ENCODE measurements at places on chromosomes 7 and 10. TPM values are rescaled to one million over a fixed set of nuclear protein-coding genes. Genes with fewer than 3 reads are reported as not detected.

DNA sequence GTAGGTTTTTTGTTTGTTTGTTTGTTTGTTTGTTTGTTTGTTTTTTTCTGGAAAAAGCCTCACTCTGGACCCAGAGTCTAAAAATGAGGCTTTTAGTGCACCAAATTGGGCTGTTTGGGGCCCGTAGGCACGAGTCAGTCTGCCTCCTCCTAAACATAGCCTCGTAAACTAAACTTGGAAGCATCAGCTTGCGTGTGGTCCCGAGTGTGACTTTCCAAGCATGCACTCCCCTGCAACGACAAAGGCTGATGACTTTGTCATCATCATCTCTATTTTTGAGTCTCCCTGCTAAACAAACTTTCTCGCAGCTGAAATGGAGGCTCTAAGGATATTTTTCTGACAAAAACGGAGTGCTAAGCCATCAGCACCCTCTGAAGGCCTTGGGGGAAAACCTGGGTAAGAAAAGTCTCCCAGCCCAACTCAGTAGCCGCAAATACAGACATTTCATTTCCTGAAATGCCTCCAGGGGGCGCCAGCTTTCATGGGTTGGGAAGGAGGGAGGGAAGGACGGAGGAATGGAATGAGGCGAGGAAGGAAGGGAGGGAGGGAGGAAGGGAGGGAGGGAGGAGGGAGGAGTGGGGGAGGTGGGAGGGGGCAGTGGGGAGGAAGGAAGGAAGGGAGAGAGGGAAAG lies 245.9 kb downstream of the KCNMA1 start:
- peak; percentile 60 for DNase-seq

Gene CLDN4
- 0.30 TPM for total RNA-seq

GRCh38 chr10:97031459-97031858 lies 154.3 kb downstream of the SLIT1 start:
- no peak for DNase-seq

GRCh38 chr7:88218836-88219605 lies 817 bp downstream of the SRI start:
- peak; percentile 44 for DNase-seq

DNA sequence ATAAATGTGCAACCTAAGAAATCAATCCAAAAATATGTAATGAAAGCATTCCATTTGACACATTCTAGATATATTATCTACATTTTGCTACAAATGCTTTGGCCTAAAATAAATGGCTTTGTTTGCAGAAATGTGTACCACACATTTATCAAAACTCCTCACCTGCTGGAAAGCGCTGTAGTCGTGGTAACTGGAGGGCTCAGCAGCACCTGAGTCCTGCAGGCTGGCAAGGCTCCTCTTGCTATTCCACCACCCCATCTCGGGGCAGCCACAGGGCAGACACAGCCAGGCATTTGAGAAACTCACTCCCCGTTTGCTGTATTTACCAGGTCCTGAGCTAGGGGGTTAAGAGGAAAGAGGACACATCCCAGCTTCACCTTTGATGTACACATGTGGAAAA lies 68.1 kb upstream of the TOMM7 start:
- DNase-seq, result no peak

DNA sequence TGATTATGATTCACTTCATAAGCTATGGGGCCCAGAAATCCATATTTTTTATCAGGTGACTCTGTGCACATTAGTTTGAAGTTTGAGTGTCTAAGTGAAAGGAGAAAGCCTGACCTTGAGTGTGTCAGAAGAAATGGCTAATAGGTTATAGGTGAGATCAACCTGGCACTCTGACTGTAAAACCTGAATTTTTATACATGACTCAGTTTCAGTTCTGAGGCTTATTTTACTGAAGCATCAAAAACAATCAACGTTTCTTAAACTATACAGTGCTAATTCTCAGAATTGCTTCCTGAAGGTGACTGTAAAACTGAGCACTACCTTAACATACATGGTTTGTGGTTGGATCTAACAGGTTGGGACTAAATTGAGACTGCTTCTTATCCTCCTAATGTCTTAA lies 159.4 kb upstream of the AHR start:
- no peak for DNase-seq

Gene DGKI
- 2.6 TPM for total RNA-seq

GRCh38 chr10:10311966-10312365 lies 705.7 kb upstream of the CELF2 start:
- DNase-seq, result no peak

Gene PRKCQ
- 2.0 TPM for total RNA-seq

DNA sequence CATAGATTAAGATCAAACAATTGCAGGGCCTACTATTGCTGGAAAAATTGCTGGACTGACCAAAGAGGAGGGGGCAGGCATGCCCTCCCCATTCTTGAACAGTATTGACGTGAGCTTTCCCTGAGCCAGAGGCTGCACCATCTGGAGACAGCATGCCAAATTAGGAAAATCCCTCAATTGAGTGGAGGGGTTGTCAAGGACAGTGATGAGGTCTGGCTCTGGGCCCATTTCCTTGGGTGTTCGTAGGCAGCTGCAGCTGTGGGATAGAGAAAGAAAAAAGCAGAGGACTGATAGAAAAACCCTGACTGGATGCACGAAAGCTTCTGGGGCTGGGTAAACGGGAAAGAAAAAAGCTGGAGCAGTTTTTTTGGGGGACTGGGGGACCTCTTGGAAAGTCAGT lies 22.8 kb upstream of the ORC5 start:
- DNase-seq, result no peak

GRCh38 chr10:7306147-7306546 lies 104.7 kb downstream of the SFMBT2 start:
- DNase-seq, result no peak

Measured in heart right ventricle (tissue), 16 donors.